ENCODE measurements at places on chromosomes 1 and 21.

- H3K36me3 ChIP-seq = no peaks in the 10 kb centered on the region
- H3K27me3 ChIP-seq = no peaks in the 10 kb centered on the region
These were observed 82.9 kb upstream of the PUM1 start for GRCh38 chr1:31148409-31148808.

- peaks cover 6% of the 10 kb centered on the region for H3K4me1 ChIP-seq
- no peaks in the 10 kb centered on the region for H3K27me3 ChIP-seq
- DNase-seq = no peak
- no peak overlapping the region for H3K4me3 ChIP-seq
- no peaks in the 10 kb centered on the region for H3K36me3 ChIP-seq
- no peak overlapping the region for H3K27ac ChIP-seq
These were observed 59.9 kb upstream of the SOX13 start for GRCh38 chr1:204013052-204013451.

- no peak for DNase-seq
- no peak overlapping the region for H3K27ac ChIP-seq
- H3K4me3 ChIP-seq = no peak overlapping the region
- H3K36me3 ChIP-seq = no peaks in the 10 kb centered on the region
These were observed 94.8 kb downstream of the MIS18A start for GRCh38 chr21:32184065-32184464.

GRCh38 chr1:155175281-155175926 is 1.8 kb downstream of the TRIM46 start:
- DNase-seq = no peak
- peaks cover 23% of the 10 kb centered on the region for H3K4me1 ChIP-seq
- peaks cover 3% of the 10 kb centered on the region for H3K27me3 ChIP-seq
- H3K36me3 ChIP-seq = peaks cover 5% of the 10 kb centered on the region
- H3K27ac ChIP-seq = no peak overlapping the region

GRCh38 chr1:183038913-183039312 is 15.7 kb downstream of the LAMC1 start:
- H3K36me3 ChIP-seq = peaks cover 16% of the 10 kb centered on the region
- H3K4me1 ChIP-seq = peaks cover 66% of the 10 kb centered on the region
- H3K4me3 ChIP-seq = peak overlapping the region; percentile 49
- no peaks in the 10 kb centered on the region for H3K27me3 ChIP-seq
- DNase-seq = no peak

- no peak overlapping the region for H3K27ac ChIP-seq
- no peak for DNase-seq
- H3K4me3 ChIP-seq = no peak overlapping the region
- no peaks in the 10 kb centered on the region for H3K36me3 ChIP-seq
- H3K27me3 ChIP-seq = peaks cover 7% of the 10 kb centered on the region
These were observed 83.6 kb upstream of the VAV3 start for GRCh38 chr1:108048301-108049177.

DNA sequence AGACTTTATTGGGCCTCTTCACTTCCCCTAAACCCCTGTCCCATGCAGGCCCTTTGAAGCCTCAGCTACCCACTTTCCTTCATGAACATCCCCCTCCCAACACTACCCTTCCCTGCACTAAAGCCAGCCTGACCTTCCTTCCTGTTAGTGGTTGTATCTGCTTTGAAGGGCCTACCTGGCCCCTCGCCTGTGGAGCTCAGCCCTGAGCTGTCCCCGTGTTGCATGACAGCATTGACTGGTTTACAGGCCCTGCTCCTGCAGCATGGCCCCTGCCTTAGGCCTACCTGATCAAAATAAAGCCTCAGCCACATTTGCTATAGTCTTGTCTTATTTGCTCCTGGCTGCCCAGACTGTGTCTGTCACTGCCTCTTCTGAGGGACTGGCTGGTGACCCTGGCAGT is 5.5 kb downstream of the GSTM4 start:
- no peaks in the 10 kb centered on the region for H3K36me3 ChIP-seq
- no peak for DNase-seq
- H3K27me3 ChIP-seq = no peaks in the 10 kb centered on the region
- H3K4me1 ChIP-seq = peaks cover 16% of the 10 kb centered on the region
- H3K27ac ChIP-seq = no peak overlapping the region

DNA sequence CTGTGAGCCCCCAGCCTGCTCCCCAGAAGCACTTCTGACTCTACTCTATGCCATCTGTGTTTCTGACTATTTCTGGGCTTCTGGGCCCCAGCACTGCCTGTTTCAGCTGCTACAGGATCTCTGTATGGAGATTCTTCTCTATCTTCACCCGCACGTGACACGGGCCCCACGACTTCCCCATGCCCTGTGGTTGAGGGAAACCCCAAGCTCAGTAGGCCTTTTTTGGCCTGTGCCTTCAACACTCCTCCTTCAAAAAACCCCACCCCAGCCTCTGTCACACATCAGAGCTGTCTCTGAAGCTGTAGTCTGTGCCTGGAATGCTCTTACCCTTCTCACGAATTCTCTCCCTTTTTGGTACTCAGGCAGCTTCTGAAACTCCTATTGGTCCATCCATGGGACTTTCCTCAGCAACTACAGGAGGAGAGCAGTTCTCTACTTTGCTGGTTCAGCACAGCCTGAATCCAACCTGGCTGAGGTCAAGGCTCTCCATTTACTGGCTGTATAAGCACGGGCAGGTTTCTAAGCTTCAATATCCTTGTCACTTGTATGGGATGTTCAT is 2.0 kb upstream of the NID1 start:
- H3K36me3 ChIP-seq = peaks cover 3% of the 10 kb centered on the region
- H3K27me3 ChIP-seq = peaks cover 43% of the 10 kb centered on the region
- peaks cover 28% of the 10 kb centered on the region for H3K4me1 ChIP-seq
- no peak for DNase-seq

- H3K27me3 ChIP-seq = no peaks in the 10 kb centered on the region
- no peak overlapping the region for H3K4me3 ChIP-seq
- H3K4me1 ChIP-seq = peaks cover 11% of the 10 kb centered on the region
- DNase-seq = no peak
- H3K27ac ChIP-seq = no peak overlapping the region
- H3K36me3 ChIP-seq = no peaks in the 10 kb centered on the region
These were observed 13.3 kb upstream of the CTRC start for GRCh38 chr1:15424981-15425380.

GRCh38 chr1:117142200-117142599 is 20.7 kb upstream of the TRIM45 start:
- H3K4me3 ChIP-seq = no peak overlapping the region
- no peaks in the 10 kb centered on the region for H3K36me3 ChIP-seq
- no peaks in the 10 kb centered on the region for H3K27me3 ChIP-seq
- no peak overlapping the region for H3K27ac ChIP-seq
- no peak for DNase-seq

DNA sequence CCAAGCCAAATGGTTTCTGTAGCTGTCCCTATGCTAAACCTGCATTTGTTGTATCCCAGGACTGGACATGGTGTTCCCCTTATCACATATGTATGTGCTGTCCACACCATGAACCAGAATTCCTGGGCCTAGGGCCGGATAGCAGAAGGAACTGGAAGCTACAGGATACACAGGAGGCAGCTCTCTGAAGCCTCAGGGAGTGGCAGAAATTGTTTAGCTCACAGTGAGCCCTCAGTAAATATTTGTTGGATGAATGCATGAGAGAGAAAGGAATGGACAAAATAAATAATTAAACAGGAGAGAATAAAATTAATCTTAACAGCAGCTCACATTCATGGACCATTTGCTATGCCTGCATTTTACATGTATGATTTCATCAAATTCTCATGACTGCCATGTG is 2.1 kb downstream of the NIPAL3 start:
- H3K27ac ChIP-seq = peak overlapping the region; percentile 92
- peaks cover 8% of the 10 kb centered on the region for H3K36me3 ChIP-seq
- H3K27me3 ChIP-seq = no peaks in the 10 kb centered on the region
- H3K4me3 ChIP-seq = peak overlapping the region; percentile 97
- H3K4me1 ChIP-seq = peaks cover 32% of the 10 kb centered on the region

DNA sequence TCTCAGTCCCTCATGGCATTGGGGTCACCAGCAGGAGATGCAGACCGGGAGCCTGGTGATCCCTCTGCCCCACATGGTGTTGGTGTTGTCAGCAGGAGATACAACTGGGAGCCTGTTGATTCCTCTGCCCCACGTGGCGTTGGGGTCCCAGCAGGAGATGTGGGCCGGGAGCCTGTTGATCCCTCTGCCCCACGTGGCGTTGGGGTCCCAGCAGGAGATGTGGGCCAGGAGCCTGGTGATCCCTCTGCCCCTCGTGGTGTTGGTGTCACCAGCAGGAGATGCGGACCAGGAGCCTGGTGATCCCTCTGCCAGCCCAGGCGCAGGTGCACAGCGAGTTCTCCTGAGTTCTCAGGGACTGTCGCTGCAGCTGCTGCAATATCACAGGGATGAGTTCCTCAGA is 229.6 kb upstream of the C1orf174 start:
- peaks cover 7% of the 10 kb centered on the region for H3K27me3 ChIP-seq
- no peaks in the 10 kb centered on the region for H3K4me1 ChIP-seq
- no peak overlapping the region for H3K4me3 ChIP-seq
- H3K36me3 ChIP-seq = no peaks in the 10 kb centered on the region
- DNase-seq = no peak

- no peak for DNase-seq
- peaks cover 5% of the 10 kb centered on the region for H3K4me1 ChIP-seq
- H3K4me3 ChIP-seq = no peak overlapping the region
- H3K36me3 ChIP-seq = no peaks in the 10 kb centered on the region
- H3K27me3 ChIP-seq = no peaks in the 10 kb centered on the region
- no peak overlapping the region for H3K27ac ChIP-seq
These were observed 361.9 kb downstream of the HLX start for GRCh38 chr1:221241157-221241556.

- no peaks in the 10 kb centered on the region for H3K27me3 ChIP-seq
- H3K4me1 ChIP-seq = no peaks in the 10 kb centered on the region
- H3K4me3 ChIP-seq = no peak overlapping the region
- H3K36me3 ChIP-seq = peaks cover 15% of the 10 kb centered on the region
- no peak for DNase-seq
These were observed 23.9 kb downstream of the DCAF8 start for GRCh38 chr1:160238408-160238807.

DNA sequence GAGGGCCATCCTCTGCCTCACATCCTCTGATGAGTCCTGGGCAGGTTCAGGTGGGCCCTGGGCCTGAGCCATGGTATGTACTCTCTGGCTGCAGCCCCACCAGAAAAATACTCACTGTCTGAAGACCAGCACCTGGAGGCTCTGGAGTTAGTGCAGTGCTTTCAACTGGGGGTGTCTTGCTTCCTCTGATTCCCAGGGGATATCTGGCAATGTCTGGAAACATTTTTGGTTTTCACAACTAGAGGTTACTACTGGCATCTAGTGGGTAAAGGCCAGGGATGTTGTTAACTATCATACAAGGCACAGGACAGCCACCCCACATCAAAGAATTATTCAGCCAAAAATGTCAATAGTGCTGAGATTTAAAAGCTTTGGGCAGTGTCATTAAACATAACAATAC is 152.7 kb downstream of the HIVEP3 start:
- peaks cover 4% of the 10 kb centered on the region for H3K36me3 ChIP-seq
- no peak overlapping the region for H3K4me3 ChIP-seq
- no peak overlapping the region for H3K27ac ChIP-seq
- H3K4me1 ChIP-seq = peaks cover 23% of the 10 kb centered on the region
- peaks cover 32% of the 10 kb centered on the region for H3K27me3 ChIP-seq

- no peak overlapping the region for H3K27ac ChIP-seq
- no peak overlapping the region for H3K4me3 ChIP-seq
- no peaks in the 10 kb centered on the region for H3K4me1 ChIP-seq
- H3K27me3 ChIP-seq = peaks cover 24% of the 10 kb centered on the region
- H3K36me3 ChIP-seq = no peaks in the 10 kb centered on the region
These were observed 374.6 kb upstream of the ESRRG start for GRCh38 chr1:217097819-217098218.

DNA sequence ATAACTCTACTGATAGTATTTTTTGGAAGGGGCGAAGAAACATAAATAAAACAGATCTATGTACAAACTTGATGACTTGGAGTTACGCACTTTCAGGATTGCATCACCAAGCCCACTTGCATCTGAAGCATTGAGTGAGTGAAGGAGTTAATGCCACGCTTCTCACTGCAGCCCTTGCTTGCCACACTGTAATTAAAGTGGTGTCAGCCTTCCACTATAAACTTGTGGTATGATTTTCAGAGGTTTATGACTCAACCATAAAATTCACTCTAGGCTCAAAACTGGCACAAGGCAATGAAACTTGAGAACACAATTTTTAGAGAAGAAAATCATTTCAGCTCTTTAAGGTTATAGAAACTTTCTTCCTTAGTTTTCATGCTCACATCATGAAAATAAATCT is 93.9 kb upstream of the PRMT6 start:
- DNase-seq = no peak
- H3K27ac ChIP-seq = no peak overlapping the region
- no peak overlapping the region for H3K4me3 ChIP-seq
- no peaks in the 10 kb centered on the region for H3K27me3 ChIP-seq

DNA sequence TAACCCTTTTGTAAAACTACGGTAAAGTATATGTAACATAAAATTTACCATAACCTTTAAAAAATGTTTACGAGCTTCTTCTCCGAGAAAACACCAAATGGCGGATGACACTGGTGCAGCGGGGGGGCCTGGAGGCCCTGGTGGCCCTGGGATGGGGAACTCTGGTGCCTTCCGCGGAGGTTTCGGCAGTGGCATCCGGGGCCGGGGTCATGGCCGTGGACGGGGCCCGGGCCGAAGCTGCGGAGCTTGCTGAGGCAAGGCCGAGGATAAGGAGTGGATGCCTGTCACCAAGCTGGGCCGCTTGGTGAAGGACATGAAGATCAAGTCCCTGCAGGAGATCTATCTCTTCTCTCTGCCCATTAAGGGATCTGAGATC is 7.5 kb downstream of the MFSD2A start:
- no peak for DNase-seq
- no peak overlapping the region for H3K4me3 ChIP-seq
- H3K36me3 ChIP-seq = peaks cover 4% of the 10 kb centered on the region
- H3K27me3 ChIP-seq = no peaks in the 10 kb centered on the region
- H3K27ac ChIP-seq = peak overlapping the region; percentile 4

- H3K4me3 ChIP-seq = no peak overlapping the region
- H3K27me3 ChIP-seq = no peaks in the 10 kb centered on the region
- no peak overlapping the region for H3K27ac ChIP-seq
- no peaks in the 10 kb centered on the region for H3K4me1 ChIP-seq
- peaks cover 22% of the 10 kb centered on the region for H3K36me3 ChIP-seq
These were observed 60.0 kb downstream of the INTS7 start for GRCh38 chr1:211975152-211975941.

DNA sequence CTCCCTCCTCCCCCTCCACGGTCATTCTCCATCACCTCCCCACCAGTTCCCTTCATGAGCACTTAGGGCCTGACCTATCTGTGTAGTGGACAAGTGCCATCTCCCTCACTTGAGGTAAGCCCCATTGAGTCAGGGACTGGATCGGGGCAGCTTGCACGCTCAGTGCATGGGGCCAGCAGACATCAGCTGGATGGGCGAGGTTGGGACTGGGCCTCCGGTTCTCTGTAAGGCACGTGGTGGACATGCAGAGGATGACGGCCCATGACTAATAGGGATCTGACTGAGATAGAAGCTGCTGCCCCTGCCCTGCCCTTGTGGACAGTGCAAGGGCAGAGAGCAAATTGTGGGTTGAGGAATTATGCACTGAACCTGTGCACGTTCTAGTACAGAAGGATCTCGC is 120.4 kb upstream of the C1orf174 start:
- H3K27me3 ChIP-seq = peaks cover 60% of the 10 kb centered on the region
- H3K4me3 ChIP-seq = no peak overlapping the region
- H3K27ac ChIP-seq = no peak overlapping the region
- peak; percentile 54 for DNase-seq
- H3K36me3 ChIP-seq = no peaks in the 10 kb centered on the region
